ENCODE measurements at places on chromosomes 4 and X.
A peak's percentile ranks its signal among the peaks of the same experiment; 100 is the strongest.

DNA sequence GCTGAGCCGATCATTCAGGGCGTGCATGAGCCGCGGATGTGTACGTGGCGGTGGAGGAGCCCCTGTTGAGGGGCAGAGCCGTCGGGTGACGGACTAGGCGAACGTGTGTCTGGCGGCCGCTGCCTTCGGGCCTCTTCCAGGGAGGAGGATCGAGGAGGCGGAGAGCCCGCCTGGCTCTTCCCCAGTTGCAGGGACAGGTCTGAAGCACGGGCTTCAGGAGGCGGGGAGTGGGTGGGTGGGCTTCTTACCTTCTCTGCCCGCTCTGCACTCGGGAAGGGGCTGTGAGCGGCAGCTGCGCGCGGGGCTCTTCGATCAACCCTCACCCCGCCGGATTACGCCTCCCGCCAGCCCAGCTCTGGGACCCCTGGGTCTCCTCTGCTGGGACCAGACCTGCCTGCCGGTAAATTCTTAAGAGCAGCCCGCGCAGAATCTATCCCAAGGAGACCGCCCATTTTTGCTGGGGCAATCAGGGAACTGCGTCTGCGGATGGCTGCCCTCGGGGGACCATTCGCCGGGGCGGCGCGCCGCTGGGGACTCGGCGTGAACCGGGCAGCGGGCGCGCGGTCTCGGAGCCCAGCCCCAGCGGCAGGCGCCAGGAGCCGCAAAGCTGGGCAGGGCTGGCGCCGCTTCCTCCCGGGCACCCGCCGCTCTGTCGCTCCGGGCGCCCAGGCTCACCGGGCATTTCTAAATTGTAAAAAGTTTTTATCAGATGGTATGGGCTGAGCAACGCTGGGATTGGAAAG lies 4.9 kb downstream of the PLAC8 start:
- no peak for DNase-seq

DNA sequence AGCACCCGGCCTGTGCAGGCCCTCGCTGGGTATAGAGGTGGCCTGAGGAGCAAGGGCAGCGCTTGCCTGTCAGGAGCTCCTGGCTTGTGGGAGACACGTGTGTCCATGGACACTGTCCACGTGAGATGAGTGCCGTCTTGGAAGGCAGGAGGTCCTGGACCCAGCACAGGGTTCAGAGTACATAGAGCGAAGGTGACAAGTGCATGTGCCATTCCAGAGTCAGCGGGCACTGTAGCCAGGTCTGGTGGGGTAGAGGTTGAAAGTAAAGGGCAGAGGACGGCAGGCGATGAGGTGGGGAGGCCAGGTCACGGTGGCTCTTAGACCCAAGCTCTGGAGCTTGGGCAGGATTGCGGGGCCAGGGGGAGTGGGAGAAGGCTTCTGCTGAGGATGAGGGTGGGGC lies 28.4 kb upstream of the TADA2B start:
- no peak for DNase-seq

GRCh38 chr4:41632481-41633073 lies 94.6 kb downstream of the LIMCH1 start:
- no peak for DNase-seq

GRCh38 chr4:159046683-159047082 lies 56.2 kb upstream of the RAPGEF2 start:
- peak; percentile 50 for DNase-seq

- DNase-seq: peak; percentile 74
These were observed 33.4 kb upstream of the RASGEF1B start for GRCh38 chr4:81505004-81505598.

GRCh38 chrX:129641941-129642340 lies 12.8 kb downstream of the APLN start:
- peak; percentile 54 for DNase-seq

GRCh38 chr4:40969501-40969900 lies 219.7 kb downstream of the NSUN7 start:
- DNase-seq: no peak

DNA sequence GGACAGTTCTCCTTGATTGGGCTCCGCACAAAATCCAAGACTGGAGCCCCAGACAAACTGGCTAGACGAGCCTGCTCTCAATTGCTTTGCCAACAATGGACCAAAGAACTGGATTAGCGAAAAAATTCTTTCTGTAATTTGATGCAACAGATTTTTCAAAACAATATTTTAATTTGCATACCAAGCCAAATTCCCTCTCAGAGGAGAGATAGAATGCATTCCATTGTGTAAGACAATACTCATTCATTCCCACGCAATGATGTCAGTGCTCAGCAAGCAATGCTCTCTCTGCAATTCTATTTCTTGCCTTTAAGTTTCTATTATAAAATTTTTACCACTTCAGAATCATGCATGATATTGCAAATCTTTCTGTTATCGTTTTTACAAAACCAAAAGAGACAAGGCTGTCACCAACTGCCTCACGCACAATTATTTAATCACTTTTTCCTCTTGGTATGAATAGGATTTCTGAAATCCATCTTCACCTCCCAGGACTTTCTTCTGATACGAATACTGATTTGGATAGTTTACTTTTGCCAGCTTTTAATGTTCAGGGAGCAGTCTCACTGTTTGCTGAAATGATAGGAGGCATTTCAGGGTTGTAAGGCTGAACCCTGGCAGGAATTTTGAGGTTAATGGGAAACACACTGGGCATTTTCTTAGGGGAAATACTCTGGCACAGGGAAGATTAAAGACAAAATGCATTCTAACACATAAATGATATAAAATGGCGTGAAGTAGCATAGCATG lies 46.1 kb upstream of the HCCS start:
- no peak for DNase-seq

- DNase-seq: peak; percentile 65
These were observed 25.3 kb downstream of the CLNK start for GRCh38 chr4:10659251-10659650.

DNA sequence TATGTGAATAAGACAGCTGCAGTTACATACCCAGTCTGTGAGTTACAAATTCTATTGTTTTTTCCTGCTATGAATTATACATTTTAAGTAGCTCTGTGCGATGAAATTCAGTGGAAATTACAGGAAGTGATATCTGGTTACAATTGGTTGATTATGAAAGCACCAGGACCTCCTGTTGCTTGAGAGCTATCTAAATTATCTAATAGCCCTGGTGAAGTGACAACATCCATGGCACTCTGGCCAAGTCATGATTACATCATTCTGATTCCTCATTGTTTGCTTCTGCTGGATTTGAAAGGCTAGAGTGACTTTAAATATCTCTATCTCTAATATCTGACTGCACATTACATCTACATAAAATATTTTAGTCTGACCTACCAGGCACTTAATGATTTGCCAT lies 515.0 kb downstream of the CFAP47 start:
- no peak for DNase-seq

DNA sequence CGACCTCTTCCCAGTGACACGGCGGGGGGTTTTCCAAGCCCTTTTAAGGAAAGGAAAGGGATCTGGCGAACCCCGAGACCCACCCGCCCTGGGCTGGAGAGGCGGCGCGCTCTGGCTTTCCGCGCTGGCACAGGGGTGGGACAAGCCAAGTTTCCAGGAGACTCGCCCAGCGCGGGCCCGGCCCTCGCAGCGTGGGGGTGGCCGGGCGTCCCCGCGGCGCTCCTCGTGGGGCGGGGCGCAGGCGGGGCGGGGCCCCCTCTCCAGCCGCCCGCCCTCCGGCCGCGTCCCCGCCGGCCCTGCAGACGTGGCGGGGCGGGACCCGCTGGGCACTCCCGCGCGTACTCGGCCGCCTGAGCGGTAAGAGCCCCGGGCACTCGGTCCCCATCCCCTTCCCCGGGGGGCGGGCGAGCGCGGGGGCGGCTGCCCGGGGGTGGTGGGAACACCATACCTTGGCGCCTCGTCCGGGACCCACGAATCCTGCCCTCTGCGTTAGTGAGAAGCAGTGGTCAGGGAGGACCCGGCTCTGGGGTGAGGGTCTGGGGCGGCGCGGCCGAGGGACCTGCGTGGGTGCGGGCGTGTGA lies at the start of gene FAM114A1:
Gene FAM114A1, plus strand, starts transcription at position 329 of the 581 bp plus-strand sequence. CDS start 10,273 bp downstream, outside the sequence.
- DNase-seq: peak; percentile 75

GRCh38 chr4:96406742-96407141 lies 566.8 kb downstream of the PDHA2 start:
- no peak for DNase-seq

DNA sequence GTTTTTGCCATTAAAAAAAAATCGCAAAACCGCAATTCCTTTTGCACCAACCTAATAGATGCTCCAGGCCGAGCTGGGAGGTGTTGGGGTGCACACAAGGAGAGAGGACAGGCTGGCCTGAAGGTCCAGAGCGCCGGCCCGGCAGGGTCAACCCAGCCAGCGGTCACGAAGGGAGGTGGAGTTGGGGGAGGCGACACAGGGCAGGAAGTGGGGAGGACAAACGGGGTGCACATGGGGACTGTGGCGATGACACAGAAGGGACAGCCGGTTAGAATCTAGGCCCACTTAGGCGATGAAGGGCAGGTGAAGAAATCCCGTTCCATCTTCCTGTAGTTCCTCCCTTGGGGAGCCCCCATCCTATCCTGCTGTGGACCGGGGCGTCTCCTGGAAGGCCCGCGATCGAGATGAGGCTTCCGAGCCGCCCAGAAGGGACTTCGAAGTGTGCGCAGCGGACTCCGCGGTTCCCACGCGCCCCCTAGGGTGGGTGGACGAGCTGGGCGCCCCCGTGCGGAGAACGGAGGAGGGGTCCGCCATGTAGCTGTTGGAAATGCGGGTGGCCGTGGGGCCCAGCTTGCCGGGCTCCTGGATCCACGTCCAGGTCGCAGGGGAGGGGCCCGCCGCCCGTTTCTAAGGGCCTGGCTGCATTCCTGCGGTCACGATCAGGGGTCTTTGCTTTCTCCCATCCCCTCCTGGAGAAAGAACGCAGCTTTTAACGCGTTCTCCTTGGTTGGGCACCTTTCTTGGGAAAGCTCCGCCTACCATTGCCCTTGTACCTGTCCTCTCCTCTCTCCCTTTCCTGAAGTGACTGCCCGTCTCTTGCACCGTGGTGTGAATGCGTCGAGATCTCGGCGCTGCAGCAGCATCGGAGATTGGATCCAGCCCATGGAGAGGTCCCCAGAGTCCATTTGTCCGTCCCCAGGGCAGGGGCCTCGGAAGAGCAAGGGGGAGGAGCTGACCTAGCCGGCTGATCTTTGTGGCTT lies 17.0 kb upstream of the HPF1 start:
- no peak for DNase-seq

DNA sequence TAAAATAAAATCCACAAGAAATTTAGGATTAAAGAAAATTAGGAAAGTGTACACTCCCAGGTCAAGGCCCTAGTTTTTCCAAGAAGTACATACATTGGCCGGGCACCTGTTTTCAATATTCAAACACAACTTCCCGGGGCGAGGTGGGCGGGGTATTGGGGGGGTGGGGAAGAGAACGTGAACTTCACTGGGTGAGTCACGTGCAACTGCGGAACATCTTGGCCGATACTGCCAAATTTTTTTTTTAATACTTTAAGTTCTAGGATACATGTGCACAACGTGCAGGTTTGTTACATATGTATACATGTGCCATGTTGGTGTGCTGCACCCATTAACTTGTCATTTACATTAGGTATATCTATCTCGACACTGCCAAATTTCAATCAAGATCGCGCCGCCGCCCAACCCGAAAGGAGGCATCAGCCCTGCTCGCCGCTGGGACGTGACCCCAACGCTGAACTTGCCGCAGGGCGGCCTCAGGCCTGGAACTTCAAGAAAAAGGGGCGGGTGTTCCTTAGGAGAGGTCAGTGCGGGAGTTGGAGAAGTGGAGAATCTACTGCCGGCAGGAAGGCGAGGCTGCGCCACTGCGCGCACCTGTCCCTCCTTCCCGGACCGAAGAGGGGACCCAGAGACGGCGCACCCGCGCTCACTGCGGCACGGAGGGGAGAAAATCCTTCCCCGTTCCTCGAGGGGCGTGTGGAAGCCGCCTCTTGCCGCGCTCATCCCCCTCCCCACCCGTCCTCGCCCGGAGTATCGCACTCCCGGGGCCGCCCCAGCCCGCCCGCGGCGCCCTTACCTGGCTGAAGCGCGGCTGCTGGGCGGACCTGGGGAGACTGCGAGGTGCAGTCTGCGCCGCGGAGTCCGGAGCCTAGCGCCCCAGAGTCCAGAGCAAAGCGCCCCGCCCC lies at the start of gene TEC:
Gene TEC, minus strand, starts transcription at position 883 of the 905 bp plus-strand sequence. CDS start 41,224 bp downstream, outside the sequence.
- DNase-seq: peak; percentile 90

- peak; percentile 79 for DNase-seq
These were observed 237.5 kb downstream of the BCOR start for GRCh38 chrX:39859991-39860861.

- no peak for DNase-seq
These were observed 44.3 kb upstream of the CLCN4 start for GRCh38 chrX:10112510-10112909.

DNA sequence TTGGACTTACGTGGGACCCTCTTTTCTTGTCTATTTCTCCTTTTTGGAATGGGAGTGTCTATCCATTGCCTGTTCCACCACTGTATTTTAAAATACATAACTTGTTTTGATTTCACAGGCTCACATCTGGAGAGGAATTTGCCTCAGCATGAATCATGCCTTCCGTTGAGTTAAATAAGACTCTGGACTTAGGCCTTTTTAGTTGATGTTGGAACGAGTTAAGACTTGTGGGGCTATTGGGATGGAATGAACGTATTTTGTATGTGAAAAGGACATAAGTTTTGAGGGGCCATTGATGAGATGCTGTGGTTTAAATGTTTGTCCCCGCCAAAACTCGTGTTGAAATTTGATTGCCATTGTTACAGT lies 66.2 kb downstream of the BEX3 start:
- DNase-seq: no peak

GRCh38 chrX:40094041-40094899 lies 3.5 kb downstream of the BCOR start:
- peak; percentile 65 for DNase-seq

GRCh38 chr4:142559986-142560385 lies 286.1 kb downstream of the INPP4B start:
- no peak for DNase-seq

- DNase-seq: peak; percentile 48
These were observed 155.6 kb upstream of the PACRGL start for GRCh38 chr4:20544645-20545044.

- DNase-seq: no peak
These were observed 37.9 kb downstream of the COMMD8 start for GRCh38 chr4:47425628-47426027.

GRCh38 chrX:46710927-46711623 lies 47.8 kb downstream of the SLC9A7 start:
- DNase-seq: peak; percentile 29

GRCh38 chr4:138821331-138821730 lies 194.2 kb upstream of the NOCT start:
- DNase-seq: no peak

DNA sequence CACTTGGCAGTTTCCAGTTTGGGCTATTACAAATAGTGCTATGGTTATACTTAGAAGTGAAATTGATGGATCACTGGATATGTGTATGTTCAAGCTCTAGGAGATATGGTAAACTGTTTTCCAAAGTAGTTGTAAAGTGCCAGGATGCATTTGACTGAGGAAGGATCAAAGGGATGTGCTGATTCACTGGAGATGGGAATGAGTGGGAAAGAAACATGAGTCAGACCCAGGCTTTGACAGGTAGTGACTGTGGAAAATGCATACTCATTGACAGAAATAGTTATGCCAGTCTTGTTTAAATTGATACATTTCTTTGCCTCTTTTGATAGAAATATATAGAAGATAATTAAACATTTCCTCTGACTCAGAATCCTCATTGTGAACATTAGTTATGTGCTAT lies 77.9 kb downstream of the CEP135 start:
- DNase-seq: no peak

- DNase-seq: peak; percentile 84
These were observed 512 bp upstream of the TMEM131L start for GRCh38 chr4:153465615-153466080.
